ENCODE measurements at places on chromosomes 4 and X. TPM values are rescaled to one million over a fixed set of nuclear protein-coding genes. Genes with fewer than 3 reads are reported as not detected.

The GAGE12D gene
- not detected for total RNA-seq

The TMEM175 gene
- total RNA-seq: 9.1 TPM

The SORCS2 gene
- 1.5 TPM for total RNA-seq

The TEX13C gene
- total RNA-seq: not detected

The RPL10 gene
- 2,853 TPM for total RNA-seq

The IL9R gene
- total RNA-seq: under 0.01 TPM

The TMPRSS11A gene
- total RNA-seq: not detected

The MAPK10 gene
- total RNA-seq: 21.1 TPM

The CHST7 gene
- 8.7 TPM for total RNA-seq

The PDLIM3 gene
- 5.2 TPM for total RNA-seq

The USP17L28 gene
- total RNA-seq: not detected

The CLGN gene
- total RNA-seq: 29.0 TPM

The CD99L2 gene
- total RNA-seq: 73.0 TPM

The STX18 gene
- 45.4 TPM for total RNA-seq

The GAGE2A gene
- not detected for total RNA-seq

The CNGA2 gene
- total RNA-seq: not detected

The GC gene
- total RNA-seq: not detected

The TMEM144 gene
- total RNA-seq: 5.5 TPM

The DACH2 gene
- total RNA-seq: not detected

The BCOR gene
- 8.2 TPM for total RNA-seq

The XAGE5 gene
- total RNA-seq: not detected

The F8A3 gene
- not detected for total RNA-seq

The ASB5 gene
- 0.33 TPM for total RNA-seq

The GPC3 gene
- not detected for total RNA-seq
